OCI-M1 (cell line): ENCODE measurements at places on chromosomes 11 and 22.

- no peak for DNase-seq
Measured at GRCh38 chr11:88535266-88535665, 197.7 kb upstream of the CTSC start.

DNA sequence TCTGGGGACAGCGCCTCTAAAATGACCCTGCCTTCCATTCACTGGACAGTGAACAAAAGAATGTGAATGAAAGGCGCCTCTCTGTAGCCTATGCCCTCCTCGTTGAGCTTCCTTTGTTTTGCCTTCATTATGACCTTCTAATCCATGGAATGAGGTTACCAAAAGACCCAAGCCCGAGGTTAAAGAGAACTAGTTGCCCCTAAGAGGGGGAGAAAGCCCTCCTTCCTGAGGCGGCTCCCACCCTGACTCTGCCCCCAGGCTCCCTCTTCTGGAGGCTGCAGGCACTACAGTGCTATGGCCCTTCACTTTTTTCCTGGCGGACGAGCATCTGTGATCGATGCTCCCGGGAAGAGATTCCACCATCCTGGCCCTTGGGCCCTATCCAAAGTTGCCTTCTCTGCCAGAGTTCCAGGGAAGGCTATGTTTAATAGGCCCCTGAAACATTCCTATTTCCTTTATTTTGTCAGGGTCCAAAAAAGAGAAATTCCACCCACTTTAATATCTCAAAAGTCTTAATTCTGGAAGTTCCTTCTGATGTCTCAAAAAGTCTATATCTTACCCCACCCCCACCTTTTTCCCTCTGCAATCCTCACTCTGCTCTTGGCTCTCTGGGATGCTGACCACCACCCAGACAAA, 147.3 kb downstream of the FEZ1 start:
- peak; percentile 69 for DNase-seq

DNA sequence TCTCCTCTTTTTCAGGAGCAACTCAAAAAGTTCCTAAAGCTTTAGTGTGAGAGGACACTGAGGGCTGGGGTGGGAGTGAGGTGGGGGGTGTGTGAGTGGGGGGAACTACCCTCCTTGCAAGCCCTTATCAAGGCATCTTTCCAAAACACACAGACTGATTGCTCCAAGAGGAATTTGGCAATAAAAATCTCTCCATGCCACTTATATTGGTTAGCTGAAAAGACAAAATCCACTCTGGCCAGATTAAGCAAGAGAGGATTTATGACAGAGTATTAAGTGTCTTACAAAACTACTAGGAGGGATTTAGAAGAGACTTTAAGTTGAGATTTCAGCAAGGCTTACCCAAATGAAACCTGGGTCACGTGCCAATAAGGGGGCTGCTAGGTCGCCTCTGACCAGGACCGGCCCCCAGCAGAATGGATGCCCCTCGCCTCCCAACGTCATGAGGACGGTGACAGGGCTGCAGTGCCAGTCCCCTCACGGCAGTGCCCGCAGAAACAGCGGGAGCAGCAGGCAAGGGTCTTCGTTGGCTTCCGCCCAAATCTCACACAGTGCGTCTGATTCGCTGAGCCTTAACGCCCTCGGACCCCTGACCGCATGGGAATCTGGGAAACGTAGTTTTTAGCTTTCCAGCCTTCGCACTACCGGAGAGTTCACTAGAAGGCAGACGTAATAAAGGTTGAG, 22.1 kb upstream of the CTR9 start:
- no peak for DNase-seq

GRCh38 chr11:65625628-65626342, 10.2 kb downstream of the PCNX3 start:
- DNase-seq: no peak

- no peak for DNase-seq
Measured at GRCh38 chr11:72140661-72141060, 5.1 kb downstream of the FOLR3 start.

DNA sequence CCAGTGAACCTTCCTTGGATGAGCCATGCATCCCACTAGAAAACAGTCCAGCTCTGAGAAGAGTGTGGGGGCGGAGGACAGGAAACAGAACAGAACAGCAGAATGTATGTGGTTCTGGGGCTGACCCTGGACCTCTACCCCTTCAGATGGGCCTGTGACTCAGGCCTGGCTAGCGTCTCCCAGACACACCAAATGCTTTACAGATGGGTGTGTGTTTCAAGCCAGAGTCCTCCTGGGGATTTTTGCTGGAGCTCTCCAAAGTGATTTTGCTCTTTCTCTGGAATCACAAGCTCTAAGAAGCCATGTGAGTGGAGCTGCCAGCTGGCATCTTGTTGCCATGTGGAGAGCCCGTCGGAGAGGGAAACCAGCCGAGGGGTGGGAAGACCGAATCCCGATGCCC, 13.2 kb upstream of the C1QTNF4 start:
- no peak for DNase-seq

GRCh38 chr11:73185680-73186293, 32.3 kb upstream of the P2RY2 start:
- DNase-seq: no peak
